ENCODE measurements at places on chromosomes 16 and 17.

DNA sequence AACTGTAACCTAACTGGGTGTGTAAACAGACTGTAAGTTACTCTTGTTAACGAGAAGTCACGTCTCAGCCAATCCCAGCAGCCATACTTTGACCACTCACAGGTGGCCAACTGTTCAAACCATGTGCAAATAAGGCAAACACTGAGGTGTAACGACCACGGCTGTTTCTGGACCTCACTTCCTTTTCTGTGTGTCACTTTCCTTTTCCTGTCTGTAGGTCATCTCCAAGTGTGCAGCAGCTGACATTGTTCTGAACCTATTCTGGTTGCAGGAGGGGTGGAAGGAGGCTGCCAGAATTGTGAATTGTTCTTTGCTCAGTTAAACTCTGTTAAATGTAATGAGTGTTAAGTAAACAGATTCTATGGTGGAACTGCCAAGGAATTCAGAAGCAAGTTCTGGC, 627.4 kb downstream of the KCNJ2 start:
- no peak for DNase-seq

- peak; percentile 96 for DNase-seq
These were observed at the start of gene ZNF200 for GRCh38 chr16:3234857-3235561. Gene ZNF200, minus strand, starts transcription at chr16:3235158. Its CDS starts 1,403 bp downstream, at chr16:3233755.

DNA sequence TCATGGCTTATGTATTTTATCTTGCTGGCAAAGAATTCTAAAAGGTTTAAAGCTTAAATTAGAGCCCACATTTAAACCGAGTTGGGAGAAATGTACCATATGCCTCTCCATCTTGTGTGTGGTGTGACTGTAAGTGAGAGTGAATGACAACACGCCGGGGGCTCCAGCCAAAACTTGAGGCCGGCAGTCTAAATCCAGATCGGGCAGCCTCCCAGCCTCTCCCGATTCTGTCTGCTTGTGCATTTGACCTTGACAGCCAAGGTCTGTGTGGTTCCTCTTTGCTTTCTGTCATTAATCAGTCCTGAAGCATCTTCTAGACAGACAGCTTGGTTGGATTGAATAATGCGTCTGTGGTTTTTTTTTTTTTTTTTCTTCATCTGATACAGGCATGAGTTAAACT, 1093.2 kb upstream of the EEF2KMT start:
- no peak for DNase-seq

- DNase-seq: no peak
These were observed 118.4 kb upstream of the IRX5 start for GRCh38 chr16:54812229-54812628.

DNA sequence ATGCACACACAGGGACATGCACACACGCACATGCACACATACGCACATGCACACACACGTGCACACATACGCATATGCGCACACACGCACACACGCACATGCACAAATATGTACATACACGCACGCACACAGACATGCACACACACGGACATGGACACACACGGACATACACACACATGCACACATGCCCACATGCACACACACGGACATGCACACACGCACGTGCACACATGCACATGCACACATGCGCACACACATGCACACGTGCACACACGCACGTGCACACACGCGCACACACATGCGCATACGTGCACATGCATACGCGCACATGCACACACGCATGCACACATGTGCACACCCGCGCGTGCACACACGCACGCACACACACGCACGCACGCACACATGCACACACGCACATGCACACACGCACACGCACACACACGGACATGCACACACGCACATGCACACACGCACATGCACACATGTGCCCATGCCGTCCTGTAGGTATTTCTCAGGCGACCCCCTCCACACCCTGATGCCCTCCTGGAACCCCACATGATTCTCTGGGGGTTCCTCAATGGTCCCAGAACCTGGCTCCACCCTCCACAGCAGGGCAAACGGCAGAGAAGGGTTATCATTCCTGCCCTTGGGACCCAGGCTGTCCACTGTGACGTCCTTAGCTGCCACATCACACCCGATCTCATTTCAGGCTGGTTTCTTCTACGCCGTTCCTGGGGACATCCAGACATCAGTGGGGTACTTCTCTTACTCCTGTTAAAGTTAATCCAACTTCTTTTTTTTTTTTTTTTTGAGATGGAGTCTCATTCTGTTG, 9.6 kb upstream of the RBFOX3 start:
- no peak for DNase-seq

DNA sequence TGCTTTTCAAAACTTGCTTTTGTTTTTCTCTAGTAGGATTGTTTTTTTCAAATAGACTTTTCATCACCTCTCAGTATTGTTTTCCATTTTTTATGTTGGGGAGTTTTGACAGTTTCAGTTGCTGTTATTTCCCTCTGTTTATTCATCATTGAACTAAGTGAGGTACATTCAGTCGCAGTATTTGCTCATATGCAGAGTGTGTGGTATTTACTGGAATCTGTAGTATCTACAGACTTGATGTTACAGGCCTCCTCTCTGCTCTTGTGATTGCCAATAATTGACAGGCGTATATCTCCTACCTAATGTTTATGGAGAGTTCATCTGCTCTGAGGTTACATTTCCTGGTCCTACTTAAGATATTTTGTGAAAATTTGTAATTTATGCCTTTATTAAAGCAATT, 49.6 kb downstream of the COX10 start:
- DNase-seq: no peak

DNA sequence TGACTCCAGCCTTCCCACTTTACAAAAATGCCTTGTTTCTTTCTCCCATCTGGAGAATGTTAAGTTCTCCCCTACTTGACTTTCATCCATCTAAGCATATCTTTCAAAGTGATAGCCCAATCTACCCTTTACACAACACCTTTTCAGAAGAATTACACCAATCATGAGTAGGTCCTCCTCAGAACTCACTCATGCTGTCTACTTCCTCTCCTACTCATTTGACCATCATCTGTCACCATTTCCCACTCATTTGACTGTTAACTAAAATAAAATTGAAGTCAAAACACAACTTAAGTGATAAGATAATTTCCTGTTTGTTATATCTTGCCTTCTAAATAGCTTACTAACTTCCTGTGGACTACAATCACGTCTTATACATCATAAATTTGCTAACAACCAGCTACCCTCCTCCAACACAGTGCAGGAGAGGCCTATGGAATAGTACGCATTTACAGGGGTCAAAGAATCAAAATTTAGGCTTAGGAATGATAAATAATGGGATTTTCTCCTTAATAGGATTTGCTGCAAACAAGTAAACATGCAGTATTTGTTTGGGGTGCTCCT, 16.1 kb downstream of the KCNJ16 start:
- DNase-seq: no peak

DNA sequence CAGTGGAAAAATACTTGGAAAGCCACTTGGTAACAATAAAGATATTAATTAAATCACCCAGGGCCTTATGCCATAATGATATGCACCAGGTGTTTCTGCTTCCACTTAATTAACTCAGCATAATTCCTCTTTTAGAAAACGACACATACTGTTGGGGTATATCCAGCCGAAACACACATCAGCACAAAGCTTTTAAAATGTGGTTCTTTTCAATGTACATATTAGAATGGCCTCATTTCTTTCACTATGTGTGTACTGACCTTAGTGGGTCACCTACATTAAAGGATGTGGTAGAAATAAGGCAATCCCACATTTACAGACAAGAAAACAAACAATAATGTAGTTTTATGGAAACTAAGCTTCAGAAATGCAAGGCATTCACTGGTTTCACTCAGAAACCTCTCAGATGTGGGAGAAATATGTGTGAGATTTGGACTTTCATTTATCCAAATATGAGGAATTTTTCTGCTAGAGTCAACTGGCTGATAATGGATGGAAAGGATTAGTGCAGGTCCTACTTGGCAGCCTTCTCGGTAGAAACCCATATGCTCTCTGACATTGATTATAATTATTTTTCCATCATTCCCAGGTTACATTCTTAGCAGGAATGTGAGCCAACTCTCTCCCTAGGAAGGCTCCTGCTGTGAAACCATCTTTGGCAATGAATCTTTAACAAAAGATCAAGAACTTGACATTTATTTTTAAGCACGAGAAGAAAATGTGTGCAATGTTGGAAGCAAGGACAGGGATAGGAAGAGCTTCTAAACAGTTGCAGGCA, 66.7 kb upstream of the DHX40 start:
- DNase-seq: no peak

- no peak for DNase-seq
These were observed 19.7 kb downstream of the PHAF1 start for GRCh38 chr16:67129422-67129821.

Measured in bone marrow (tissue), 2 donors.